Central memory CD8-positive, alpha-beta T cell (primary cell): ENCODE measurements at places on chromosomes 5 and 9.
A peak's percentile ranks its signal among the peaks of the same experiment; 100 is the strongest.

DNA sequence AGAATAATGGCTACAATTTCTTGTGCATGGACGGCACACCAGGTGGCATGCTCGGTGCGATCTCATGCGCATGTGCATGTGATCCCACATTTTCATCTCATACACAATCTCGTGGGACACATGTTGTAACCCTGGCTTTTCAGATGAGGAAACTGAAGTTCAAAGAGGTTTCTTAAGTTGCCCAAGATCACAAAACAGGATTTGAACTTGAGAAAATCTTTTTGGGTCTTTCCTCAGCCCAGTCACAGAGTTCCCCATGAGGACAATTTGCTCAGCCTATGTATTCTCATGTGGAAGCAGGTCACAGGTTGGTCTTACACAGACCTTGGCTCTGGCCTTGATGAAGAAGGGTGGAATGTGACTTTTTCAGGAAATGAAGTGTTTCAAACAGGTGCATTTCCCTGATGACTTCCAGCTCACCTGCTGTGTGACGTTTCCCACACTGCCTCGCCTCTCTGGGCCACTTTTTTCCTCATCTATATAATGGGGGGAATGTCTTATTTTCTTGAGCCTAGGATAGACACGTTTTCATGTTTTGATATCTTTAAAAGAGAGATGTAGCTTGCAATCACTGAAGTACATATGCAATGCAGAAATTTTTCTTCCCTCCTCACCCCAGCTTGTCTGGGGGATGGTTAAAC lies 7.1 kb upstream of the ORM1 start:
- no peak overlapping the region for H3K4me3 ChIP-seq
- H3K36me3 ChIP-seq: no peaks in the 10 kb centered on the region
- H3K27me3 ChIP-seq: peaks cover 26% of the 10 kb centered on the region

GRCh38 chr5:71939452-71940230 lies 167.6 kb upstream of the MAP1B start:
- H3K27me3 ChIP-seq: peaks cover 51% of the 10 kb centered on the region
- no peak overlapping the region for H3K27ac ChIP-seq
- H3K36me3 ChIP-seq: no peaks in the 10 kb centered on the region
- no peaks in the 10 kb centered on the region for H3K4me1 ChIP-seq

DNA sequence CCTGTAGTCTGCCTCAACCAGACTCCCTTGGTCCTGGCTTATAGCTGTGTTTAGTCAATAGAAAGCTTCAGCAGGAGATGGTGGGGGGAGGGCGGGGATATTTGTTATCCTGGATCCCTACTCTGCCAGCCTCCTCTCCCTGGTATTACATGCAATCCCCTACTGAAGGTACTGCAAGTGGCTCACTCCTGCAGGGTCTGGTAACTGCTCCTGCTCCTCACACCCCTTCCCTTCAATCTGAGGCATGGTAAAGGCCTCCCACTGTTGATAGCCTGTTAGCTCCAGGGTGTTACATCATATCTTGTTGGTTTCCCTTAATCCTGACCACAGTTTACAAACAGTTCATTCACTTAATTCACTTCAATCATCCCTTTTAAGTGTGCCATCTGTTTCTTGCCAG lies 137.5 kb downstream of the AP3B1 start:
- no peaks in the 10 kb centered on the region for H3K27me3 ChIP-seq
- no peak overlapping the region for H3K27ac ChIP-seq
- DNase-seq: no peak

DNA sequence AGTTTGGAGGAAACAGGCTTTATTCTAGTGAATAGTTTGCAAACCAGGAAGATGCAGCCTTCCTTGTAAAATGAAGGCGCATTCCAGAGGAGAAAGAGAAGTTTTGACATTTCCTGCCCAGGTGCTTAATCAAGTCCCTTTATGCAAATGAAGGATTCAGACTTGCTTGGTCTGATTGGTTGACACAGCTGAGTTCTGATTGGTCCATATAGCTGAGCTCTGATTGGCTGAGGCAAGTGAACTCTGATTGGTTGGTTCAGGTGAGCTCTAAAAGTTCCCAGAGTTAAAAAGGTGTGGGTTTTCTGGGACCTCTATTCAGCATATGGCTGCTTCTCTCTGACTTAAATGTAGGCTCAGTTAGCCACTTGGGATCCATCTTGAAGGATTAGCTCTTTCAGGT lies 151.0 kb downstream of the CACNA1B start:
- DNase-seq: no peak
- peaks cover 59% of the 10 kb centered on the region for H3K27me3 ChIP-seq
- no peak overlapping the region for H3K27ac ChIP-seq

DNA sequence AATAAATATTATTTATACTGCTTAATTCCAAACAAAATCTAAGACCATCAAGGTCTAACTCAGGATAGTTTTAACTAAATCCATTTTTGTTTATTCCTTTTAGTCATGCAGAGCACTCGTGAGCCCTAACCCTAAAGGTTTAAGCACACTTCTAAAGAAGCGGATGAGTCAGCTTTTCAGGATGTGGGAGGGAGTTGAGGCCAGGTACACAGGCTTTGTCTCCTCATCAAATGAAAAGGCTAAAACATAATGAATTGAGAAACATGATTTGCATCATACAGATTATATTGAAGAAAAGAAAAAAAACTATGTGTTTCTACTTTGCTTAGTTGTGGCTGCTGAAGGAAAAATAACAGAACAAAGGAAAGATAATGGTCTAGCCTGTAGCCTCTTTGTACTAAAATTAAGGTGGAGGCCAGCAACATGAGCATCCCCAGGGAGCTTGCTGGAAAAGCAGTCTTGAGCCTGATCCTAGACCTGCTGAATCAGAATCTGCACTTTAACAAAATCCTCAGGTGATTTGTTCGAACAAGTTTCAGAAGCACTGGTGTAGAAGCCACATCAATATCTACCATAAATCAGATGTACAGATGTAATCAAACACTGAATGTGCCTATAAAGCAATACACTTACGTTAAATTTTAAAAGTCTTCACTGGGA lies 21.1 kb upstream of the ISCA1 start:
- peaks cover 23% of the 10 kb centered on the region for H3K4me1 ChIP-seq
- H3K27me3 ChIP-seq: no peaks in the 10 kb centered on the region
- H3K4me3 ChIP-seq: no peak overlapping the region
- peaks cover 79% of the 10 kb centered on the region for H3K36me3 ChIP-seq

GRCh38 chr5:62138607-62139006 lies 167.4 kb upstream of the KIF2A start:
- H3K36me3 ChIP-seq: no peaks in the 10 kb centered on the region
- no peak for DNase-seq
- H3K27ac ChIP-seq: no peak overlapping the region
- no peaks in the 10 kb centered on the region for H3K4me1 ChIP-seq
- peaks cover 55% of the 10 kb centered on the region for H3K27me3 ChIP-seq
- no peak overlapping the region for H3K4me3 ChIP-seq

- H3K4me1 ChIP-seq: no peaks in the 10 kb centered on the region
- H3K36me3 ChIP-seq: no peaks in the 10 kb centered on the region
- H3K27ac ChIP-seq: no peak overlapping the region
- no peak overlapping the region for H3K4me3 ChIP-seq
Measured at GRCh38 chr5:2181149-2181548, 298.4 kb upstream of the IRX4 start.

DNA sequence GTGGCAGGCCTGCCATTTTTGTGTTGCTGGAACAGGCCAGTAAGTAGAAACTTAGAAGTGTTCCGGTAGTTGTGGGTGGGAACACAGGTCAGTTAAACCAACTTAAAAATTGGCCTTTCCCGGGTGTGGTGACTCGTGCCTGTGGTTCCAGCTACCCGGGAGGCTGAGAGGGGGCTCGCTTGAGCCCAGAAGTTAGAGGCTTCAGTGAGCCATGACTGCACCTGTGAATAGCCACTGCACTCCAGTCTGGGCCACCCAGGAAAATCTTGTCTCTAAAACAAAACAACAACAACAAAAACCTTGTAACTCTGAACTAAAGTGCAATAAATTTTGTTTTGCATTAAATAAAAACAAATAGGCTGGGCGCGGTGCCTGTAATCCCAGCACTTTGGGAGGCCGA lies 1.4 kb upstream of the NHP2 start:
- H3K4me1 ChIP-seq: peaks cover 31% of the 10 kb centered on the region
- no peak overlapping the region for H3K27ac ChIP-seq
- H3K4me3 ChIP-seq: no peak overlapping the region
- H3K27me3 ChIP-seq: no peaks in the 10 kb centered on the region
- DNase-seq: no peak
- H3K36me3 ChIP-seq: peaks cover 14% of the 10 kb centered on the region

DNA sequence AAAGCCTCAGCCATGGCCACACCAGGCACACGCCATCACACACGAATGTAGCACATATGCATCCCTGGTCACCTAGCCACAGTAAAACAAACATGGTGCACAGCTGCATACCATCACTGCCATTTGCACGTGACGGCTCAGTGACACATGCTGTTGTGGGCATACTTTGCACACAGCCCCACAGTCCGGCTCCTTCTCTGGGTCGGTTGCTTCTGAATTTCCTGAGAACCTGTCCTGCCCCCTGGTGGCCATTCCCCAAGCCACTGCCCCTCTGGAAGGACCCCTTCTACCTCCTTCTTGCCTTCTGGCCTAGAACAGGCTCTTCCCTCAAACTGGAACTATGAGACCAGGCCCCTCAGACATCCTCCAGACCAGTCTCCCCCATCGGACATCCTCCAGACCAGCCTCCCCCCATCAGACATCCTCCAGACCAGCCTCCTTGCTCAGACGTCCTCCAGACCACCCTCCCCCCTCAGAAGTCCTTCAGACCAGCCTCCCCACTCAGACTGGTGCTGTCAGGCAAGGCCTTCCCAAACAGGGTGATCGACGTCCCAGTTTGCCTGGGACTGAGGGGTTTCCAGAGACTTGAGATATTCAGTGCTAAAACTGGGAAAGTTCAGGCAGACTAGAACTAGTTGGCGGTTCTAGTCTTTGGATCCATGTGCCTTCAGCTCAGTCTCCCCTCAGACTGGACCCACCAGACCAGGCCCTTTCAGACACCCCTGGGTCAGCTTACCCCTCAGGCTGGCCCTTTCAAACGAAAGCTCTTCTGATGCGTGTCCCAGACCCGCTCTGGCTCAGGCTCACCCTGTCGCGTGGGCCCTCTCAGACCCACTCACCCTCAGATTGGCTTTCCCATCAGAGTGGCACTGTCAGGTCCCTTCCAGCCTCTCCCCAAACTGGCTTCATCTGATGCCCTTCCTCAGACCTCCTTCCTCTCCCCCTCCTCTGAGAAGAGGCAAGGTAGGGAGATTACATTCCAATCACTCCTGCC lies 24.3 kb upstream of the ENHO start:
- H3K36me3 ChIP-seq: no peaks in the 10 kb centered on the region
- H3K4me3 ChIP-seq: no peak overlapping the region
- no peak for DNase-seq
- H3K4me1 ChIP-seq: no peaks in the 10 kb centered on the region

- no peaks in the 10 kb centered on the region for H3K4me1 ChIP-seq
- H3K36me3 ChIP-seq: peaks cover 3% of the 10 kb centered on the region
- H3K27ac ChIP-seq: no peak overlapping the region
- DNase-seq: no peak
Measured at GRCh38 chr5:94376672-94377345, 241.6 kb downstream of the KIAA0825 start.

DNA sequence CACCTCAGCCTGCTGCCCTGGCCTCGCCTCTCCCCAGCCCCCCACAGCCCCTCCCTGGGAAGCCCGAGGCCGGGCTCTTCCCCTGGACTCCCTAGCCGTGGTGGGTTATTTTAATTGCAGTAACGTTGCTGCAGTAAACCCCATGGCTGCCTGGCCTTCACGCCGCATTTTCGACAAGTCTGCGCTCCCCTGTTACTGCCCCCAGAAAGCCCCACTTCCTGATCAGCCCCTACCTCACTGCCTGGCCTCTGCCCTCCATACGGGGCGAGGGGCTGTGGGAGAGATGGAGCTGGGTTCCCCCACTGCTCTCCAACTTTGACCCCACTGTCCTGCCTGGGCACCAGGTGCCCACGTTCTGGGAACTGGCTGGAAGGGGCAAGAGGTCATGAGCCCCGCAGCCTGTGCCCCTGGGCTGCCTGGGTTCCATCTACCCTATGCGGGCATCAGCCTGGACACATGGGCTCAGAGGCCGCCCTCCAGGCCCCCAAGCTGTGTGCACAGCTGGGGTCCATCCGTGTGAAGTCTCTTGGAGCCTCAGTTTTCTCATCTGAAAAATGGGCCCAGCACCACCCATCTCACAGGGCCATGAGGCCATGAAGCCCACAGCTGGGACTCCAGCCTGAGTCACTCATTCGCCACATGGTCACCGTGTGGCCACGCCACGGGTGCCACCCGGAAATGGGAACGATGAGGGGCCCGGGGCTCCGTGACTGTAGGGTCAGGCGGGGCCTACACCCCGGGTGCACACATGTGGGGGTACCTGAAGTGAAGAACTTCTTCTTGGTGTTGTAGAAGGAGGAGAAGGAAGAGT lies 11.5 kb downstream of the EGFL7 start:
- H3K36me3 ChIP-seq: peaks cover 1% of the 10 kb centered on the region
- no peak overlapping the region for H3K4me3 ChIP-seq

- no peaks in the 10 kb centered on the region for H3K27me3 ChIP-seq
- H3K4me1 ChIP-seq: peaks cover 99% of the 10 kb centered on the region
- peaks cover 25% of the 10 kb centered on the region for H3K36me3 ChIP-seq
- peak overlapping the region; percentile 67 for H3K4me3 ChIP-seq
- DNase-seq: no peak
Measured at GRCh38 chr5:39211773-39212172, 7.6 kb downstream of the FYB1 start.

GRCh38 chr5:116778651-116779280 lies 204.1 kb upstream of the SEMA6A start:
- H3K36me3 ChIP-seq: no peaks in the 10 kb centered on the region
- no peaks in the 10 kb centered on the region for H3K4me1 ChIP-seq
- no peaks in the 10 kb centered on the region for H3K27me3 ChIP-seq

GRCh38 chr5:150155258-150156026 lies at the start of gene PDGFRB:
Gene PDGFRB, minus strand, starts transcription at chr5:150155845. Its CDS starts 18,798 bp downstream, at chr5:150137047.
- DNase-seq: no peak
- H3K27me3 ChIP-seq: peaks cover 24% of the 10 kb centered on the region
- peak within 1 kb of the TSS; percentile 86 for H3K4me3 ChIP-seq

- H3K4me1 ChIP-seq: peaks cover 45% of the 10 kb centered on the region
- no peaks in the 10 kb centered on the region for H3K27me3 ChIP-seq
- H3K27ac ChIP-seq: no peak overlapping the region
- DNase-seq: no peak
- peak overlapping the region; percentile 23 for H3K4me3 ChIP-seq
Measured at GRCh38 chr5:154228696-154229095, 38.2 kb downstream of the GALNT10 start.

GRCh38 chr9:37944266-37944650 lies 40.3 kb upstream of the SLC25A51 start:
- no peak overlapping the region for H3K27ac ChIP-seq
- peaks cover 2% of the 10 kb centered on the region for H3K36me3 ChIP-seq
- H3K4me1 ChIP-seq: no peaks in the 10 kb centered on the region
- no peak overlapping the region for H3K4me3 ChIP-seq
